Neural progenitor cell (in vitro differentiated cells): ENCODE measurements at places on chromosomes 12 and 14. TPM values are rescaled to one million over a fixed set of nuclear protein-coding genes. Genes with fewer than 3 reads are reported as not detected.

The OTUB2 gene
- total RNA-seq: 6.8 and 9.6 TPM in 2 replicates

DNA sequence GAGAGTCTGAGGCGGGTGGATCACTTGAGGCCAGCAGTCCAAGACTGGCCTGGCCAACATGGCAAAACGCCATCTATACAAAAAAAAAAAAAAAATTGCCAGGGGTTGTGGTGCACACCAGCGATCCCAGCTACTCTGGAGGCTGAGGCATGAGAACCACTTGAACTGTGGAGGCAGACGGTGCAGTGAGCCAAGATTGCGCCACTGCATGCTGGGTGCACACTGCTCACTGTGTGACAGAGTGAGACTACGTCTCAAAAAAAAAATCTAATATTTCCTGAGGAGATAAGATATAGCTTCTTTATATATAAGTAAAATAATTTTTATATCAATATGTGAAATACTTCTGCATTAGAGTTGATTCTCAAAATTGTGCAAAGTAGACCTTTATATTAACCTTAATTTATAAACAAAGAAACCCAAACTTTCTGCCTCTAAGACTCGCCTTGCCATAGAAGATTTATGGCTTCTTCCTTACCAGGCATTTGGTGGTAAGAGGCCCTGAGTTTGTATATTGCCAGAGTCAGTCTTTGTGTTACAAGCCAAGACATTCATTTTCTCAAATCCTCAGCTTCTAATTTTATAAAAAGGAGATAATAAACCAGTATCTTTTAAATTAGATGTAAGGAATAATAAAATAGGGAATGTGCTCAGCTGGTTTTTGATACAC lies 1226.7 kb downstream of the FLRT2 start:
- no peaks in the 10 kb centered on the region for H3K27me3 ChIP-seq
- H3K36me3 ChIP-seq: no peaks in the 10 kb centered on the region
- DNase-seq: no peak
- no peaks in the 10 kb centered on the region for H3K4me1 ChIP-seq

The CCDC177 gene
- total RNA-seq: 8.6 and 19.7 TPM in 2 replicates

The NINJ2 gene
- total RNA-seq: 0.37 TPM in 1 of 2 replicates, not detected in the other

The PTPRQ gene
- total RNA-seq: 0.07 and 0.22 TPM in 2 replicates

The MIP gene
- 0.03 TPM in 1 of 2 replicates, not detected in the other for total RNA-seq

The PA2G4 gene
- total RNA-seq: 168 and 242 TPM in 2 replicates

DNA sequence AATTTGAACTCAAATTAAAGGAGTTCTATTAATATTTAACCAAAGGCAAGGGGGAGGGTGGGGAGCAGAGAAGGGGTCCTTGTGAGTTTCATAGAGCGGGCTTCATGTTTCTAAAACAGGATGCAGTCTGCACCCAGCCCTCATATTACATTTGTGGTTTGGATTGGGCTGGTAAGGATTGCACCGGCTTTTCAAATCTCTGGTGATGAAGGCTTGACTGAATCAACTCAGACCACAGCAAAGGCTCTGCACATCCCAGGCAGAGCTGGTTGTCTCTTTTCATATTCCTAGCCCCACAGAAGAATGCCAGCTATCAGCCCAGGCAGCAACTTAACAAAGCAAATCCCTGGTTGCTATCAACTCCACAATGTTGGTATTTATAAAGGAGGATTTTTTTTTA lies 1221.4 kb downstream of the VRK1 start:
- no peak overlapping the region for H3K4me3 ChIP-seq
- H3K27ac ChIP-seq: no peak overlapping the region
- H3K36me3 ChIP-seq: no peaks in the 10 kb centered on the region
- H3K4me1 ChIP-seq: peaks cover 11% of the 10 kb centered on the region

GRCh38 chr12:46770501-46771183 lies 55.2 kb downstream of the SLC38A4 start:
- peak; percentile 69 for DNase-seq
- no peaks in the 10 kb centered on the region for H3K36me3 ChIP-seq
- peak overlapping the region; percentile 5 for H3K4me3 ChIP-seq
- H3K27me3 ChIP-seq: no peaks in the 10 kb centered on the region

DNA sequence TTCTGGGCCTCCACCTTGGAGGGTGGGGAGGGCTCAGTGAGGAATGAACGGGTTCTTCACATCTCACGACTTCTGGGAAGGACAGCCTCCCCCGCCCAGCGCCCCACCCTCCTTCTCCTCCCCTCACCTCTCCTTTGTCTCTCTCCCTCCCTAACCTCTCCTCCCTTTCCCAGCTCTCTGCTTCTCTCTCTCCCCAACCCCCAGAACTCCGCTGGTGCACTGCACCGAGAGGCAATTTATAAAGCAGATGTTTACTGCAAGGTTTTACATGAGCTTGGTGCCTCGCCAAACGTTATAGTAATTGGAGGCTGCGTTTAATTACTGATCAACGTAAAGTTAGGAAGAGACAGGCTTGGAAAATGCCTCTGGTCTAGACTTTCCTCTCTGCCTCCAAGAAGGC lies 42.9 kb upstream of the FAM222A start:
- no peaks in the 10 kb centered on the region for H3K36me3 ChIP-seq

- no peak for DNase-seq
- H3K27ac ChIP-seq: no peak overlapping the region
- H3K27me3 ChIP-seq: no peaks in the 10 kb centered on the region
- H3K4me1 ChIP-seq: no peaks in the 10 kb centered on the region
- no peak overlapping the region for H3K4me3 ChIP-seq
These were observed 90.3 kb downstream of the ZFP36L1 start for GRCh38 chr14:68702578-68702977.

DNA sequence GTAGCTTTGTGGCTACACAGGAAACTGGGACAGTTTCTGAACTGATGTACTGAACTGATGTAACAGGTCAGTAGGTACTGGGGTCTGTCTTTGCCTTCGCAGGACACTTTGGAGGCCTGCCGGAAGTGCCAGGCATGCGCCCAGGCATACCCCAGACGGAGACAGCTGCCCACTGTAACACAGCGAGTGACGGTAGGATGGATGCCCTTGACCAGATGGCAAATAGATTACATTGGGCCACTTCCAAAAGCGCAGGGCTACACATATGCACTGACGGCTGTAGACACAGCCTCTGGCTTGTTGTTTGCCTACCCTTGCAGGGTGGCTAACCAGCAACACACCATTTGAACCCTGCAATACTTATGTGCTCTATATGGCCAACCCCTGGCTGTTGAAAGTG lies 94.1 kb upstream of the TMPO start:
- no peaks in the 10 kb centered on the region for H3K27me3 ChIP-seq
- H3K4me1 ChIP-seq: peaks cover 24% of the 10 kb centered on the region
- no peak overlapping the region for H3K27ac ChIP-seq
- no peaks in the 10 kb centered on the region for H3K36me3 ChIP-seq

- no peak for DNase-seq
- no peaks in the 10 kb centered on the region for H3K27me3 ChIP-seq
- H3K4me1 ChIP-seq: peaks cover 6% of the 10 kb centered on the region
- H3K36me3 ChIP-seq: no peaks in the 10 kb centered on the region
- no peak overlapping the region for H3K27ac ChIP-seq
These were observed 107.3 kb downstream of the CACNA1C start for GRCh38 chr12:2160043-2160442.

The OVCH1 gene
- 0.06 TPM in 1 of 2 replicates, not detected in the other for total RNA-seq

DNA sequence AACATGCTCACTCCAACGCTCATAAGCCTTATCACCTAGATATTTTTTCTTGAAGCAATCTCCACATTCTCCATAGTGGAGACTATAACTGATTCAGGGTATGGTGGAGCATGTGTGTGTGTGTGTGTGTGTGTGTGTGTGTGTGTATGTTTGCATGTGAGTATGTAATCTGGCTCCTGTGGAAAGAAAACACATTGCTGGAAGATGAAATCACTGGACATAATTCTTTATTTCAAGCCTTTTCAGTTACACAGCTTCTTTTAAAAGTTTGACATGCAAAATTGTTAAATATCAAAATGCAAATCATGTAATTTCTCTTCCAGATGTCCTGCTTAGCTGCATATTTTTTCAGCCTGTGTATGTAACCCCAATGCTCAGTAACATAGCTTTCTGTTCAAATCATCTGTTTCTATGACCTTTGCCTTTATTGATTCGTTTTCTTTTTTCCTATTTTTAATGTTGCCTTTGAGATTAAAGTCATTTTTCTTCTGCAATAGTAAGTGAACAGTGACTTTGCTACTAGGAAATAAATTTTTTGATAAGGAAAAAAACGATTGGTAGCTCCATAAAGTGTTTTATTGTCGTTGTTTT lies 80.5 kb upstream of the BTG1 start:
- H3K4me1 ChIP-seq: peaks cover 4% of the 10 kb centered on the region
- H3K27ac ChIP-seq: no peak overlapping the region
- DNase-seq: no peak
- no peaks in the 10 kb centered on the region for H3K27me3 ChIP-seq
- no peaks in the 10 kb centered on the region for H3K36me3 ChIP-seq

GRCh38 chr14:102729268-102729667 lies 48.0 kb upstream of the TRAF3 start:
- H3K27ac ChIP-seq: no peak overlapping the region
- H3K36me3 ChIP-seq: no peaks in the 10 kb centered on the region
- H3K4me1 ChIP-seq: no peaks in the 10 kb centered on the region
- no peak for DNase-seq

The PPP1CC gene
- total RNA-seq: 408 and 629 TPM in 2 replicates

The NT5DC3 gene
- total RNA-seq: 3.1 and 4.3 TPM in 2 replicates

- H3K27me3 ChIP-seq: no peaks in the 10 kb centered on the region
- no peaks in the 10 kb centered on the region for H3K36me3 ChIP-seq
- no peak for DNase-seq
- H3K27ac ChIP-seq: no peak overlapping the region
- H3K4me3 ChIP-seq: no peak overlapping the region
These were observed 22.8 kb upstream of the VCPKMT start for GRCh38 chr14:50139192-50139591.

The GNB3 gene
- 2.7 and 7.6 TPM in 2 replicates for total RNA-seq

- peaks cover 42% of the 10 kb centered on the region for H3K27me3 ChIP-seq
- peak overlapping the region; percentile 56 for H3K4me3 ChIP-seq
- no peak for DNase-seq
- peaks cover 13% of the 10 kb centered on the region for H3K4me1 ChIP-seq
These were observed 422.3 kb downstream of the VRK1 start for GRCh38 chr14:97219431-97220017.

DNA sequence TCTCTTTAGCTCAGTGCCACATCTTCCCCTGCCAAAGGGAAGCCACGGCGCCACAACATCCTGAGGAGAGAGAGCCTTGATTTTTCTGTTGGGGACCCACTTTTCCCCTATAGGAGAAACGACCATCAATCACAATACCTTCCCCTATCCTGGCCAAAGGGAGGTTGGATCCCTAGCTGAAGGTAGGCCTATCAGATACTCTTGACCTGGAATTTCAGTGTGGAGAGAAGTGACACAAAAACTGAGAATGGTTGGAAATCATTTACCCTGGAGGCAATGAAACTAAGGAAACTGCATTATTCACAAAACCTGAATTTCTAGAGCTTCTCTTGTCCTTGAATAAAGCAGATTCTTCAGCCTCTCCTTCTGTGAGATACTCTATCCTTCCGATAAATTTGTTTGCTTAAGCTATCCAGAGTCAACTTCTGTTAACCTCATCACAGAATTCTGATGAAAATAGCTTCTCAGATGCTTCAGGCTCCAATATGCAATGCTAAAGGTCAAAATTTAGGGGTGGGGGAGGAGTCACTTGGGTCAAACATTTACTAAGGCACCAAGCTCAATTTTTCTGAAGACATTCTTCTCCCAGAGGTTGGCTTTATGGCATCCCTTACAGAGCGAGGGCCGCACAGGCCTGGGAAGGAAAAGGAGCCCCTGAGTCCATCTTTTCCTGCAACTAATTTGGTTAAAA lies 27.0 kb upstream of the DUSP6 start:
- H3K36me3 ChIP-seq: no peaks in the 10 kb centered on the region
- no peak for DNase-seq
- no peak overlapping the region for H3K27ac ChIP-seq
- H3K4me3 ChIP-seq: no peak overlapping the region
- peaks cover 12% of the 10 kb centered on the region for H3K4me1 ChIP-seq

DNA sequence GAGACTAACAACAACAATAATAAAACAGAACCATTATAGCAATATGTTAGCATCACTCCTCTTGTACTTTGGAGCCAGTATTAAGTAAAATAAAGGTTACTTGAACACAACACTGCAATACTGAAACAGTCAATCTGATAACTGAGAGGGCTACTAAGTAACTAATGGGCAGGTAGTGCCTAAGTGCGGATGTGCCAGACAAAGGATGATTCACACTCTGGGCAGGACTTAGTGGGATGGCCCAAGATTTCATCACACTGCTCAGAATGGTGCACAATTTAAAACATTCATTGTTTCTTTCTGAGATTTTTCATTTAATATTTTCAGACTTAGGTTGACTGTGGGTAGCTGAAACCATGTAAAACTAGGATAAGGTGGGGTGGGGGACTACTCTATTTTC lies 131.9 kb upstream of the CAND1 start:
- no peak overlapping the region for H3K4me3 ChIP-seq
- peaks cover 13% of the 10 kb centered on the region for H3K4me1 ChIP-seq
- H3K27ac ChIP-seq: no peak overlapping the region

The NUAK1 gene
- 11.9 and 18.8 TPM in 2 replicates for total RNA-seq

- H3K27ac ChIP-seq: no peak overlapping the region
- no peak overlapping the region for H3K4me3 ChIP-seq
- H3K27me3 ChIP-seq: peaks cover 34% of the 10 kb centered on the region
- no peak for DNase-seq
- no peaks in the 10 kb centered on the region for H3K36me3 ChIP-seq
These were observed 183.1 kb downstream of the CAND1 start for GRCh38 chr12:67452119-67452805.

- no peak overlapping the region for H3K27ac ChIP-seq
- no peaks in the 10 kb centered on the region for H3K27me3 ChIP-seq
- DNase-seq: peak; percentile 68
- H3K36me3 ChIP-seq: no peaks in the 10 kb centered on the region
- no peak overlapping the region for H3K4me3 ChIP-seq
- no peaks in the 10 kb centered on the region for H3K4me1 ChIP-seq
These were observed 12.9 kb downstream of the NYNRIN start for GRCh38 chr14:24411443-24412389.

The C3AR1 gene
- not detected in 2 replicates for total RNA-seq

- DNase-seq: peak; percentile 24
- H3K27ac ChIP-seq: no peak overlapping the region
- no peaks in the 10 kb centered on the region for H3K36me3 ChIP-seq
- H3K4me3 ChIP-seq: no peak overlapping the region
- peaks cover 24% of the 10 kb centered on the region for H3K4me1 ChIP-seq
These were observed 56.2 kb downstream of the DUSP16 start for GRCh38 chr12:12506496-12506890.

DNA sequence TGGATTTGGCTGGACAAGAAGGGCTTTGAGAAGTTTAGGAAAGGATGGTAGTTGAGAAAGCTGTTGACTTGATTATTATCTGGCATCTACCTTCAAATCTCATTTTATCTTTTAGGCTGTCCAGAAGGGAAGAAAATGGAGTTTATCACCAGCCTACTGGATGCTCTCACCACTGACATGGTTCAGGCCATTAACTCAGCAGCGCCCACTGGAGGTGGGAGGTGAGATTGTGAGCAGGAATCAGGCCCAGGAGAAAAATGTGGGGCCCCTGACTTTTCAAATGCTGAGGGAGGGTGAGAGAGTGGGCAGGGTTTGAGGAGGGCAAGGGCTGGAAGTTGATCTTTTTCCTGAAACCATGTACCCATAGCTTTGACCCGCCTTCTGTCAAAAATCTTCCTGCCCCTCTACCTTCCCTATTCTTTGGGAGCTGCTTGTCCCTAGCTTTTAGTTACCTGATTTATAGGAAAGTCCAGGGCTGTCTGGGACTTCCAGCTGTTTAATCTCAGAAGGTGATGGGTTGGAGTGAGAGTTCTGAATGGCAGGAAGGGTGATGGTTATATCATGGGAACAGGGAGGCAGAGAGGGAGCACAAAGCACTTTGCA lies 134.2 kb downstream of the SMOC1 start:
- peak; percentile 68 for DNase-seq
- no peak overlapping the region for H3K4me3 ChIP-seq
- H3K27ac ChIP-seq: no peak overlapping the region
- peaks cover 32% of the 10 kb centered on the region for H3K36me3 ChIP-seq
- H3K27me3 ChIP-seq: no peaks in the 10 kb centered on the region
